ENCODE measurements at places on chromosomes 16 and 17.

- DNase-seq, result no peak
These were observed 686 bp downstream of the SRCAP start for GRCh38 chr16:30699615-30700099.

- DNase-seq, result no peak
These were observed 6.0 kb downstream of the GRIN2C start for GRCh38 chr17:74853669-74854068.

- no peak for DNase-seq
These were observed 49.8 kb upstream of the BAHCC1 start for GRCh38 chr17:81345228-81346089.

DNA sequence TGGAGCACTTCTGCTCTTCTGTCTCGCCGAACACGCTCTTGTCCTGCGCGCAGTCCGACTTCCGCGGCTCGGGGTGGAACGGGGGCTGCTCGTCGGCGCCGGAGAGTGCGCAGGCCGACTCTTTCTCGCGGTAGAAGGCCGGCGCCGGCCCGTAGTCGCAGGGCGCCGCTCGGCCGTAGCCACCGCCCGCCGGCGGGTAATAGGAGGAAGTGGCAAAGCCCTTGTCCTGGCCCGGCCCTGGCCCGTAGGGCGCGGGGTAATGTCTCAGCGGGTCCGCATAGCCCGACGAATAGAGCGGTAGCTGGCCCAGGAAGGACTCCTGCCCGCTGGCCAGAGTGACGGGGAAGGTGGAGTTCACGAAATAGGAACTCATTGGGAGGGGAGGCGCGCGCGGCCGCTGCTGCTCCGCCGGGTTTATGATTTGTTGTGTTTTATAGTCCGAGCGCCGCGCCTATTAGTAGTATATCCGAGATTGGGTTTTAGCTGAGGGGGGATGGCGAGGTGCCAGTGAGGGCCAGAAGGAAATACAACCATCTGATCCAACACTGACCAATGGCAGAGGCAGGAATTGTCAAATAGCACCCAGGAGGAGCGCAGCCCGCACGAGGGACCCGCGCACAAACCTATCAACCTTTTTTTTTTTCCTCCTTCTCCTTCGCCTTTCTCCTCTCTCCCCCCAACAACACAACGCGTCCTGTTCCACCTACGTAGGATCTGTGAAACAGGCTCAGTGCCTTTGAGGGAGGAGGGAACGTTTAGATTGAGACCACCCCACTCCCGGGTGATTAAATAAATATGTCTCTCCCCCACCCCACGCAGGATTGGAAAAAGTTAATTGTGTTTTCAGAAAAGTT, 4.4 kb upstream of the HOXB5 start:
- DNase-seq, result no peak

- no peak for DNase-seq
These were observed 20.7 kb downstream of the TRAP1 start for GRCh38 chr16:3696425-3697218.

DNA sequence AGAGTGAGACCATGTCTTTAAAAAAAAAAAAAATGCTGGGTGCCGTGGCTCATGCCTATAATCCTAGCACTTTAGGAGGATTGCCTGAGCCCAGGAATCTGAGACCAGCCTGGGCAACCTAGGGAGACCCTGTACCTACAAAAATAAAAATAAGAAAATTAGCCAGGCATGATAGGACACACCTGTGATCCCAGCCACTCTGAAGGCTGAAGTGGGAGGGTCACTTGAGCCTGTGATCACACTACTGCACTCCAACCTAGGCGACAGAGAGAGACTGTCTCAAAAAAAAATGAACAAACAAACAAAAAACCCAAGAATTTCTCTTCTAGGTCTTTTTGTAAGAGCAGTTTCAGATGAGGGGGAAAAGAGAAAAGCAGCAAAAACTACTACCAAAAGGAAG, 34.6 kb downstream of the NME2 start:
- no peak for DNase-seq

DNA sequence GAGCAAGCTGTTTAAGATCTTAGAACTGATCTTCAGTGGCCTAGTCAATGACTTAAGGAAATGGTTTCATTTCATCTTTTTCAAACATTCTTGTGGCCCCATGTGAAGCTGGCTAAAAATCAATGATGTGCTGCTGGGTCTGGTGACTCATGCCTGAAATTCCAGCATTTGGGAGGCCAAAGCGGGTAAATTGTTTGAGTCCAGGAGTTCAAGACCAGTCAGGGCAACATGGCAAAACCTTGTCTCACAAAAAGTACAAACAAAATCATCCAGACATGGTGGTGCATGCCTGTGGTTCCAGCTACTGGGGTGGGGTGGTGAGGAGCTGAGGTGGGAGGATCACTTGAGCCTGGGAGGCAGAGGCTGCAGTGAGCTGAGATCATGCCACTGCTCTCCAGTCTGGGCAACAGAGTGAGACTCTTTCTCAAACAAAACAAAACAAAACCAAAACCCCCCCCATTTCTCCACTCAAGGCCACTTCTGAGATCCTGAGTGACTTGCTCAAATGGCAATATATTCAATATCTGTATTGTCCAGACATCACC, 17.4 kb upstream of the COL1A1 start:
- no peak for DNase-seq

- no peak for DNase-seq
These were observed 8.6 kb downstream of the CHD9NB start for GRCh38 chr16:53043986-53044601.

DNA sequence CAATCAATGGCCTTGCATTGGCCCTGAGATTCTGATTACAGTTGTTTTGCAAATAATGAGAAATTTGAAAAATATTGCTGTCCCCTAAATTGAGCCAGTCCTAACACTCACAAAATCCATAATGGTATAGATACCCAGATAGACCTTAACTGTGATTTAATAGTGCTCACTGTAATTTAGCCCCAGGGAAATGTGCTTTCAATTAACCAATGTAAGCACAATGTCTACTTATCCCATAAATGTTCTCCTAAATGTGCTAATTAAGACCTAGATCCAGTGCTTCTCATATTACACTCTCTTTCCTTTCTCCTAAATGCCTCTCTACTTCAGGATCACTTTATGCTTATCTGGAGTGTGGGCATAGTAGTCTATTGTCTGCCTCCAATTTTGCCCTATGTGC, 417.8 kb upstream of the CCL2 start:
- DNase-seq, result no peak

GRCh38 chr17:17591355-17592298, at the start of gene PEMT:
Gene PEMT, minus strand, starts transcription at chr17:17591708. Its CDS starts 82 bp downstream, at chr17:17591626.
- peak; percentile 85 for DNase-seq

GRCh38 chr17:77875881-77876509, 82.5 kb upstream of the TNRC6C start:
- DNase-seq, result no peak

GRCh38 chr16:56336071-56336688, 89.2 kb downstream of the AMFR start:
- no peak for DNase-seq

DNA sequence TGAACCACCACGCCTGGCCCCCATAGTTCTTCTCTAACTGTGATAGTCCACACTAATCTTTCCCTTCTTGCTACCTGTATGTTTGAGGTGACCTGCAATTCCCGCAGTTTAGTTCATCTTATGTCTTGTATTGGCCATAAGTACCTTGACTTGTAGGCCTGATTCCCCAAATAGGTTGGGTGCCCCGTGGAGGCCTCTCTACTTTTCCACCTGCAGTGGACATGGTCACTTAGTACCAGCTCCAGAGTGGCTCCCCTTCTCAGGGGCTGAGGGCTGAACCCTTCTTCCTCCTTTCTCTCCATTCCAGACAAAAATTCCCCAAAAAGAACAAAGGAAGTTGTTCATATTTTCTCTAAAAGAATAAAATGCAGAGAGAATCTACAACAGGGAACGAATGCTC, 33.5 kb upstream of the CES5A start:
- no peak for DNase-seq

DNA sequence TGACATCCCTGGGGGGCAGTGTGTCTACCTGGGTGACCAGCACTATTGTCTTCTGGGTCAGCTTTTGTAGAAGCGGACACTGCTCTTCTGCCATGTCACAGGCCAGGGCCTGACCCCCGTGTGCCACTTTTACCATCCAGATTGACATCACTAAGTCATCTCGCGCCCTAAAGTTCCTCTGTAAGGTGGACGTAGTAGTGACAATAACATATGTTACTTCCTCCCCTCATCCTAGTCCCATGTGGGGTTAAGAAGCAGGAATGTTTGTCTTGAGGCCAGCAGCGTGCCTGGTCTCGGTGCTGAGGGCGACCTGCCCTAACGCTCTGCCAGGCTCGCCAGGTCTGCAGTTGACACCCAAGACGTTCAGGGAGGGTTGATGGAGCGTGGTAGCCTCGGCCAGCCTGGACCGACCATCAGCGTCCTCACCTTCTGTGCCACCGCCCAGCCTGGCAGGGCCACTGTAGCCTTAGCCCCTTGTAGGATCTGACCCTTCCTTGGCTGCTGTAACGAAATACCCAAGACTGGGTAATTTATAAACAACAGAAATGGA, 20.7 kb downstream of the GAA start:
- no peak for DNase-seq

GRCh38 chr16:9257843-9258242, 166.4 kb downstream of the HAPSTR1 start:
- no peak for DNase-seq

DNA sequence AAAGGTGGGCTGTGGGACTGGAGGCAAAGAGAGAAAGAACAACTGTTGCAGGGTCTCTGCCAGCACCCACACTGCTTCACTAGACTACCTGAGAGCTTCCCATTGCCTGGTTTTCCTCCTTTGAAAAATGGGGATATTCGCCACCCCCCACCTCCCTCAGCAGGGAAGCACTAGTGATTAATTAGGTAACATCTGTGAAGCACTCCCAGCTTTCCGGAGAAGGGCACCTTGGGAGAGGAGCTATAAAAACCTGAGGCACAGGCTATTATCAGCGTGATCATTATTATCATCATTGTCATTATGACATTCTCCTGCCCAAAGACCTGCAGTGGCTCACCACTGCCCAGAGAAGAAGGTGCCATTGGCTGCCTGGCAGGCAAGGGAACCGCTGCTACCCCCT, 83.5 kb downstream of the XYLT1 start:
- DNase-seq, result no peak

- DNase-seq, result no peak
These were observed 54.0 kb downstream of the AKAP1 start for GRCh38 chr17:57138956-57139576.

GRCh38 chr16:851209-851810, 50.8 kb upstream of the GNG13 start:
- DNase-seq, result no peak

DNA sequence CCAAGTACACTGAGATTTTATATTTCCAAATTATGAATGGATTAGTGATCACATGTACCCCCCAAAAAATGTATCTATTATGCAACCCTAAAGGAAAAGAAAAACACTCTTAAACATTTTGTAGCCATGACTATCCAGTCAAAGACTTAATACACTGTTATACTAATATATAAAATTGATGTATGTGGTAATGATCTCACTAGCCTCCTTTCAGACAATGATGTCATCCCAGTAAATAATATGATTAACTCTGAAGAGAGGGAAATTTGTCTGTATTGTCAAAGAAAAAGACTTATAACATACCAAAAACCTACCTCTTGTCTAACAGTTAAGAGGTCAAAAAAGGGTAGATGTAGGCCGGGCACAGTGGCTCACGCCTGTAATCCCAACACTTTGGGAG, 80.7 kb downstream of the USP32 start:
- no peak for DNase-seq

DNA sequence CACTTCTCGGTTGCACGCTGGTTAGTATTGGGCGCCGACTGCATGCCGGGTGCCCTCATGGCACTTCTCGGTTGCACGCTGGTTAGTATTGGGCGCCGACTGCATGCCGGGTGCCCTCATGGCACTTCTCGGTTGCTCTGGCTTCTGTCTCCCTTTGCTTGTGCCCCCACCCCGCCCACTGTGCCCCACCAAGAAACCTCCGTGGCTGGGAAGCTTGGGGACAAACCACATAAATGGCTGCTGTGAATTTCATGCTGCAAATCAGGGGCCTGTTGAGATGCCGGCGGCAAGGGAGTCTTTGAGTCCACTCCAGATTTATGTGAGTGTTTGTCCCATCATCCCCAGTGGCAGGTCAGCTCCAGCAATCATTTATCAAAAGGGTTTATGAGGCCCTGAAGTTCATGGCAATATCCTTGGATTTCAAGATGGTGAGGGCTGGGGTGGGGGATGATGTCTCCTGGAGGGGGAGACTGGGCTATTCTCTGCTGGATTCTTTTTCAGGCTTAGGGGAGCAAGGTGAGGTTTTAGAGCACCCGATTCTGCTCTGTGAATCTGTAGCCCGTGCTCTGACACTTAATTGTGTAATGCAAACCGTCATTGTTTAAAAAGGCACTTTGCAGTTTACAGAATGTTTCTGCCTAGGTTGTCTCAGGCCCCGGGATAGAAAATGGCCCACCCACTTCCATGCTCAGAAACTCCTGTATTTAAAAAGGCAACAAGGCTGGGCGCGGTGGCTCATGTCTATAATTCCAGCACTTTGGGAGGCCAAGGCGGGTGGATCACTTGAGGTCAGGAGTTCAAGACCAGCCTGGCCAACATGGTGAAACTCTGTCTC, 51.2 kb upstream of the CIBAR2 start:
- no peak for DNase-seq

GRCh38 chr16:10552281-10552680, 28.1 kb downstream of the EMP2 start:
- DNase-seq, result no peak

- peak; percentile 65 for DNase-seq
These were observed at the start of gene RDM1 for GRCh38 chr17:35930211-35931065. Gene RDM1, minus strand, starts transcription at chr17:35930773. Its CDS starts 46 bp downstream, at chr17:35930727.

DNA sequence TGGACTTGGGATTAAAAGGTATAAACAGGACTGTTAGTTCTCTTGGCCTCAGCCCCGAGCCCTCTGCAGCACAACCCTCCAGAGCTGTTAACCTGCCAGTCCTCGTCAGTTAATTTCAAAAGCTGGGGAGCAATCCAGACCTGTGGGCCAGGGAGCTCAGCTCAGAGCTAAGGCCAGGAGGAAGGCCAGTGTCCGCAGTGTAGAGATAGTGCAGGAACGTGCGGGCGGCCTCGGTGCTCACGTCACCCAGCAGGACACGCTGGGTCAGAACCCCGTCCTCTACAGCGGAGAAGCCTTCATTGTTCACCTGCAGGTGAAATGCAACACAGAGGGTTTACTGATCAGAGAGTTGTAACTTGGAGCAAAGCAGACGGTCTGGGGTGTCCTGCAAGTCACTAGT, 15.4 kb upstream of the NLRC3 start:
- no peak for DNase-seq

DNA sequence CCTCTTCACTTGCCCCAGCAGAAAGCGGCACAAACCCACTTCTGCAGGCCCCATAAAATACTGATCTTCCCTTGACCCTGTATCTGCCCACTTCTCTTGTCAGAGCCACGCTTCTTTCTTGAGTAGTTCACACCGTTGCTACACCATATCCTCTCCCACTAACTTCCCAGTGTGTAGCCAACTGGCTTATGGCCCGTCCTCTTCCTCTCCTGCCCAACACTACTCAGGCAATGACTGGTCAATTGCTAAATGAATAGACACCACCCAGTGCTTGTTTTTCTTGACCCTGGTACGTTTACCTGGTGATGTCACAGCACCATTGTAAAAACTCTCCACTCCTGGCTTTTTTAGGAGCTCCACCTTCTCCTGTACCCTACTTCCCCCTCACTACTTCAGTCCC, 86.9 kb downstream of the NDEL1 start:
- DNase-seq, result no peak

GRCh38 chr16:77896415-77897128, 108.2 kb downstream of the VAT1L start:
- DNase-seq, result no peak

- no peak for DNase-seq
These were observed 159.2 kb upstream of the CDH5 start for GRCh38 chr16:66207139-66207882.

All from stimulated activated CD4-positive, alpha-beta T cell treated with anti-CD3 and anti-CD28 coated beads, TNF-alpha, amount 100 ng/mL, for 4 hours (primary cell).